ENCODE measurements at places on chromosomes 5 and 9.

- DNase-seq, result no peak
Measured at GRCh38 chr5:100902440-100903038, 543 bp downstream of the ST8SIA4 start.

- no peak for DNase-seq
Measured at GRCh38 chr5:18010053-18010452, 375.8 kb downstream of the TAF11L14 start.

DNA sequence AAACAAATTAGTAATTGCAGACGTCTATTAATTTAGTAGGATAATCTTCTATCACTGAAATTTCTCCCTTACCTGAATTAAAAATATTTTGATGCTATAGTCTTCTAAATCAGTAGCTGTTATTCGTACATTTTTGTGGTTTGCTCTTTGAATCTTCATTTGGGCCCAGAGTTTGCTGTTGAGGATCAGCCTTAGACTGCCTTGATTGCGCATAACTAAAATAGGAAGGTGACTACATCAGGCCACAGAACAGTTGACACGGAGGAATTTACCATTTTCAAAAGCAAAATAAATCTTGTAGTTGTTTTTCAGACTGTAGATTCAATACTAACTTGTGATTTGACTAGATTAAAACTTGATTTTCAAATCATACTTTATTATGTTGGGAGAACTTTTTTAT, 11.8 kb upstream of the NADK2 start:
- DNase-seq, result no peak

- DNase-seq, result no peak
Measured at GRCh38 chr9:88087906-88088305, 50.4 kb downstream of the SPATA31C2 start.

- peak; percentile 50 for DNase-seq
Measured at GRCh38 chr5:141040771-141041426, 10.3 kb upstream of the PCDHB1 start.

GRCh38 chr5:175321927-175322532, 122.0 kb downstream of the DRD1 start:
- peak; percentile 3 for DNase-seq

- peak; percentile 76 for DNase-seq
Measured at GRCh38 chr5:34051374-34051980, 8.5 kb upstream of the C1QTNF3 start.

DNA sequence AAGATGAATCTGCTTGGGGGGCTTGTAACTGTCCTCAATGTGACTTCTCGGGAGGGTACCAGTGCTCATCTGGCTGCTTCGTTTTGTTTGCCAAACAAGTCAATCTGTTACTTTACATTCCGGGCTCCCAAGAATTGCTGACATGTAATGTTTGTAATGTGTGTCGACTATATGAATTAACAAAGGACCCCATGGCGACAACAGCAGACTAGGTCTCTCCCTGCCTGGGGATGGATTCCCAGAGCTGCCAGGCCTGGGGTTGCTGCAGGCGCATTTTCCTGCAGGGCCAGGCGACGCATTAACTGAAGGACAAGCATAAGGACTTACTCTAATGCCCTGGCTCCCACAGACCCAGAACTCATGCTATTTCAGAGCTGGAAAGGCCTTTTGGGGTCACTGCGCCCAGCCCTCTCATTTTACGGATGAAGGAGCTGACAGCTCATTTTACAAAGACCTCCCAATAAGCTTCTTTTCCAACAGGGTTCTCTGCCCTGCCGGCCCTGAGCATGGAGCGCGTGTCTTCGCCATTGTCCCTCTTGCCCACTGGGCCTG, 214.8 kb downstream of the TTLL11 start:
- no peak for DNase-seq

DNA sequence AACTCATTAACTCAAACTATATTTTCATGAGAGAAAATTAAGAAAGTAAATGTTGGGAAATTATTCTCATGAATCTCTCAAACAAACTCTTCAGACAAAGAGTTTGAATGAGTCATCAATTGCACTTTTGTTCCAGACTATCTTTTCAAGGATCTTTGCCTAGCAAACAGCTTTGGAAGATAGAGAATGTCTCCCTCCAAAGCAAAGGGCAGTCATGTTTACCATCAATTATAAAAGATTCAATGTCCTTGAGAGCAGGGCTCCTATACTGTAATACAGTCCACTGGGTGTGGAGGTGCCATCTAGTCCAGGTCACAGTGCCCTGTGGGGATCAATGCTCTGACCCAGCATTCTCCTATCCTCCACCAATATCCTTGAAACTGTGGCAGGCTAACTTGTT, 1429.3 kb downstream of the EFNA5 start:
- DNase-seq, result no peak

DNA sequence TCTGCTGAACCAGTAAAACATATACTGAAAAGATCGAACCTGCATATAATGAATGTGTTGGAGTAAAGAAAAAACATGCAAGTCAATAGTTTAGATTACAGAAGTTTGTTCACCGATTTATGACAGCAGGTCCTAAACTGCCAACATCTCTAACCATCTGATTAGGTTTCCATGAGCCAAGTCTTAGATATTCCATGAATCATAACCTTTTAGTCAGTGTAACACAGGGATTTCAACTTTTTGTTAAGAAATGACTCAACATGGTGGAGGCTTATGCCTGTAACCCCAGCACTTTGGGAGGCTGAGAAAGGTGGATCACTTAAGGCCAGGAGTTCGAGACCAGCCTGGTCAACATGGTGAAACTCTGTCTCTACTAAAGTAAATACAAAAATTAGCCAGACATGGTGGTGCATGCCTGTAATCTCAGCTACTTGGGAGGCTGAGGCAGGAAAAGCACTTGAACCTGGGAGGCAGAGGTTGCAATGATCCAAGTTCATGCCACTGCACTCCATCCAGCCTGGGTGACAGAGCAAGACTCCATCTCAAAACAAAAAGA, 38.7 kb downstream of the APC start:
- no peak for DNase-seq

DNA sequence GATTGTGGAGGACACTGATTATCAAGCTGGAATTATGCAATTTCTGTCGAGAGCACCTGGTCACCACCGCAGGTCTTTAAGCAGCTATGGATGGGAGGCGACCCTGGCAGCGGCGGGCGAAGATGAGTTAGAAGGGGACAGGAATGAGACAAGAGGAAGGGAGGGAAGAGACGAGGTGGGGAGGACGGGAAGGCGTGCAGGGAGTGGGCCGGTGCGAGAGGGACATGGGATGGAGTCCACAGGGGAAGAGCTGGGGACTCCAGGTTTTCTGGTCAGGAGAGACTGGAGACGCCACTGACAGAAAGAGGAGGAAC, 192.3 kb downstream of the MELK start:
- DNase-seq, result no peak

DNA sequence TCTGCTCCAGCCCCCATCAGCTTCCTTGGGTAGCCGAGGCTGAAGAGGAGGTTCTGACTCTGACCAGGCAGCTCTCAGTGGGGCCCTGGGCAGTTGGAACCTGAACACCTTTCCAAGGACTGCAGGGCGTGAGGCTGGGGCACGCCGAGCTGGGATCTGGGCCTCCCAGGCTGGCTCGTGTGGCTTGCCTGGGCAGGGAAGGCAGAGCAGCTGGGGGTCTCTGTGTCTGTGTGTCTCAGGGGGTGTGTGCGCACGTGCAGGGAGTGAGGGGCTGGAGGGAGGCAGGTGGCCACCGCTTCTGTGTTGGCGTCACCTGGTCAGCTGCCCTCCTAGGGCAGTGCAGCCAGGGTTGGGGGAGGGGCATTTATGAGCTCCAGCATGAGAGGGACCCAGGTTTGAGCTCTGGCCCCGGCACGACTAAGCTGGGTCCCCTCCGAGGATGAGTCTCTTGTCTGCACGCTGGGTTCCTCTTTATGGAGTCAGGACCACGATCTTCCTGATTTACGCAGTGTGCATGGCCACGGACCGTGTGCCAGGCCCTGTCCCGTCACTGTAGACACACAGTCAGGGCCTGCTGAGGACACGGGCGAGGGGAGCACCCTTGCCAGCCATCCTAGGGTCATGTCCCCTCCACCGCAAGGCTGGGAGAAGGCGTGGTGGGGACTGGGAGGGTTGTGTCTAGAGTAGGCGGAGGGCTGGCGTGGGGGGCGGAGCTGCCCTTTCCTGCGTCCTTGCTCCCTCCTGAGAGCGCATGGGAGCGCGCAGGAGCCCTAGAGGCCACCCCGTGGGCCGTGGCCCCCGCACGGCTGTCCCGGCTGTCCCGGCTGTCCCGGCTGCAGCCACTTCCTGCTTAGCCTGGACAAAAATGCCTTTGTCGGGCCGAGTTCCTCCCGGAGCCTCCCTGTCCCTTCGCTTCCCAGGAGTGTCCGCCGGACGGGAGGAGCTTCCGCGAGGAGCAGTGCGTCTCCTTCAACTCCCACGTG, 4.6 kb downstream of the ADAMTSL2 start:
- no peak for DNase-seq

- DNase-seq, result peak; percentile 18
Measured at GRCh38 chr5:129664336-129664937, 83.5 kb upstream of the MINAR2 start.

DNA sequence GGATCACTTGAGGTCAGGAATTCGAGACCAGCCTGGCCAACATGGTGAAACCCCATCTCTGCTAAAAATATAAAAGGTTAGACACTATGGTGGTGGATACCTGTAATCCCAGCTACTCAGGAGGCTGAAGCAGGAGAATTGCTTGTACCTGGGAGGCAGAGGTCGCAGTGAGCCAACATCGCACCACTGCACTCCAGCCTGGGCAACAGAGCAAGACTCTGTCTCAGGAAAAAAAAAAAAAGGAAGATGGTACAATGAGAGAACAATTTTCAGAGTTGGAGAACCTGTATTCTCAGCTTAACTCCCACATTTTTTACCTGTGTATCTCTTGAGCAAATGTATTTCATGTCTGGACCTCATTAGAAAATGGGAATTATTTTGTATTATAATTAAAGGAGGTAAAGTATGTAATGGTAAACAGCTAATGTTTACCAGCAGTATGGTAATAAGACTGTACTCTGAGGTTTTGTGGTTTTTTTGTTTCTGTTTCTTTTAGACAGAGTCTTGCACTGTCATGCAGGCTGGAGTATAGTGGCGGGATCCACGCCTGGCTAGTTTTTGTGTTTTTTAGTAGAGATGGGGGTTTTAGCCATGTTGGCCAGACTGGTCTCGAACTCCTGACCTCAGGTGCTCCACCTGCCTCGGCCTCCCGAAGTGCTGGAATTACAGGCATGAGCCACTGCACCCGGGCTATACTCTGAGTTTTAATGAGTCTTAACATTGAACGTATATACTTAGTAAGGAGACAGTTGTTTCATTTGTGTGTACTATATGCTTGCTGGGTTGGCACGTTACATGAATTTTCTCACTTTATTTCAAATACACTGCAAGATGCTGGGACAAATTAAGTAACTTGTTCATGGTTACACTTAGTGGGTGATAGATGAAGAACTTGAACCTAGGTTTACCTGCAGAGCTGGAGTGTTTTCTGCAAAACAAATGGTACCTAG, 16.2 kb downstream of the UHRF2 start:
- no peak for DNase-seq

GRCh38 chr5:143896966-143897365, 85.0 kb downstream of the HMHB1 start:
- no peak for DNase-seq

DNA sequence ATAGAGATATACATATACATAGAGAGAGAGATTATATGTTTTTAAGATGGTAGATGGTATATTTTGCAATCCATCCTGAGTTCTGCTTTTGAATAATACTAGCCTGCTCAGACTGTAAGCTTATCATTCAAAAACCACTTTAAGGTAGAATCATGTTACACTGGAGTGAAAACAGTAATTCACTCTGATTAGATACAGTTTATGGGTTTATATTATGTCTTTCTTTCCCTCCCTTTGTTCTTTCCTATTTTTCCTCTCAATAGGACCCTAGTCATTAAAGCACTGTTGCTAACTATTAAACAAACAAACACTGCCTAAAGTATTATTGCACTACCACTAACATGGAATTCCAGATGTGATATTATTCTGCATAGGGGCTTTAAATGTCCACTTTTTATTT, 202.0 kb downstream of the ADAMTSL1 start:
- no peak for DNase-seq

DNA sequence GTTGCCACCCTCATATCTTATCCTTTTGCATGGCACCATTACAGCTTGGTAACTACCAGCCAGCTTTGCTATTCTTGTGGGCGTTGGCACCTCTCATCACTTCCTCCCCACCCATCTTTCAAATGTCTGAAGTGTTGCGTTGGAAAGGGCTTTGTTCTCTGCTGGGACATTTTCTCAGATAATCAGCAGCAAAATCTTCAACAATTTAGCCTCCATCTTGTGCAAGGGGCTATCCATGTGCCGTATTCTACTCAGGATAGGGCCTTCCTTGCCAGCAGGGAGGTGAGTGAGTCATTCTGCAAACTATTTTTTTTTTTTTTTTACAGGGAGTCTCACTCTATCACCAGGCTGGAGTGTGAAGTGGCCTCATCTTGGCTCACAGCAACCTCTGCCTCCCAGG, 62.1 kb upstream of the NUDT12 start:
- DNase-seq, result no peak
